ENCODE measurements at places on chromosomes 5 and 9. TPM values are rescaled to one million over a fixed set of nuclear protein-coding genes. Genes with fewer than 3 reads are reported as not detected.

PCYOX1L gene
- polyA plus RNA-seq, result 2.6 TPM

HMMR gene
- polyA plus RNA-seq, result 0.19 TPM

AK6 gene
- 43.0 TPM for polyA plus RNA-seq

EXOSC2 gene
- polyA plus RNA-seq, result 19.6 TPM

MYMK gene
- polyA plus RNA-seq, result not detected

SIGMAR1 gene
- 84.8 TPM for polyA plus RNA-seq

NRARP gene
- 5.9 TPM for polyA plus RNA-seq

DDX4 gene
- not detected for polyA plus RNA-seq
